ENCODE measurements at places on chromosomes 4 and X.

DNA sequence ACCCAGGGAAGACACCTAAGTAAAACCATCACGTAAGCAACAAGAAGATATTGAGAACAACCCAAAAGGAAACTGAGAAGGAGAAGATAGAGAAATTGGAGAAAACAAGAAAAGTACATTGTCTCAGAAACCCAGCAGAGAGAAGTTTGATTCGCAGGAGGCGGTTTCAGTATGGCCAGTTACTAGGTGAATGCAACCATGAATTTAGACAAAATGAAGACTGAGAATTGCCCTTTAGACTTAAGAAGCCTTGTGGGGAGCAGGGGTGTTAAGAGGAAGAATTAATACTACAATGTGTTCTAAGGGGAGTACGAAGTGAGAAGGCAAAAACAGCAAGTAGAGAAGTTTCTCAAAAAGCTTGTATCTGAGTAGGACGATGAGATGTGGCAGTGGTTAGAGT lies 229.3 kb upstream of the NEIL3 start:
- DNase-seq: no peak

GRCh38 chrX:9622128-9622527 lies 143.5 kb downstream of the GPR143 start:
- DNase-seq: peak; percentile 15

DNA sequence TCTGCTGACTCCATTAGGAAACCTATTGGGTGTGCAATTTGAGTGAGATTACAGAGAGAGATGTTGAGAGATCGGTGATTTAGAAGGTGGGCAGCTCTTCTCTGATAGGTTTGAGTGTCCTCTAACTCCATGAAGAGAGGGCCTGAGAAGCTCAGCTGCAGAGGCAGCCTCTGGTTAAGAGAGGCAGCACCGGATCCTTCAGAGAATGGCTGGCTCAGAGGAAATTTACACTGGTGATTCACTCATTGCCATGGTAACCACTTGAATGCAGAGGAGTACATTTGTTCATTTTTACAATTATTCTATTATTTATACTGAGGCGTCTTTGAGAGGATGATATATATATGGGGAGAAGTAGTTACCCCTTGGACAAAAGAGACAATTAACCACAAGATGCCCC lies 171.7 kb downstream of the PDGFRA start:
- no peak for DNase-seq

- no peak for DNase-seq
These were observed 15.0 kb upstream of the STS start for GRCh38 chrX:7132335-7133049.

- no peak for DNase-seq
These were observed 104.4 kb downstream of the GPC3 start for GRCh38 chrX:133881007-133881406.

GRCh38 chr4:59400334-59400733 lies 1799.8 kb upstream of the ADGRL3 start:
- no peak for DNase-seq

GRCh38 chrX:45479835-45480422 lies 279.3 kb upstream of the DIPK2B start:
- no peak for DNase-seq

DNA sequence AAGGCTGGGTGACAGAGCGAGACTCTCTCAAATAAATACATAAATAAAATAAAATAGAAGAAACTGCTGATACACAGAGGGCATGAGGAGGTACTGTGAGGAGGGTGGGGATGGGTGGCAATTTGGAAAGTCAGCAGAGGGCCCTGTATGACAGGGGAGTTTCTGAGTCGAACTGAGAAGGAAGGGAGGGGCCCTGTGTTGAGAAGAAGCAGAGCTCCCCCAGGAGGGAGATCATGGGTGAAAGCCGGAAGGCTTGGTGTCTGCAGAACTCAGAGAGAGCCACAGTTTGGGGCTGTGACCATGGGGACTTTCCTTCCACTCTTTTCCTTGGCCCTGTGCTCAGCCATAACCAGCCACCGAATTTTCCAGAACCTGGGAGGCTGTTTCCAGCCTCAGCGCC lies 24.8 kb upstream of the AFAP1 start:
- DNase-seq: peak; percentile 37

DNA sequence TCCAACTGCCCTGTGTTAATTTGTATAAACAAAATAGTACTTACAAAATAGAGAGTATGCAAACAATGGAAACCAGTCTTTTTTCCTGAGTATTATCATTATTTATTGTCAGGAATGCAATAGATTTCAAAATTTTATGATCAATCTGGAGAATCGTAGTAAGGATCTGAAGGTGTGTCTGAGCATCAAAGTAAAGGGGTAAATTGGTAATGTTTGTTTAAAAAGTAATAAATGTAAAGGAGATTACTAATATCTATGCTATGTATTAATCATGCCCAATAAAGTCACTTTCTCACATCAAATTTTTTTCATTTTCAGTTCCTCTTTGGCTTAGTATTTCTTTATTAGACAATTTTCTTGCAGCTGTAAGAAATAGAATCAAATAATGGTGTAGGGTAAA lies 1507.1 kb upstream of the PCDH7 start:
- DNase-seq: no peak

- no peak for DNase-seq
These were observed 11.7 kb downstream of the TRIM2 start for GRCh38 chr4:153215921-153216320.

- DNase-seq: no peak
These were observed 66.9 kb upstream of the CAPN6 start for GRCh38 chrX:111337067-111337637.

- DNase-seq: no peak
These were observed 430.6 kb downstream of the DTHD1 start for GRCh38 chr4:36712013-36712412.

DNA sequence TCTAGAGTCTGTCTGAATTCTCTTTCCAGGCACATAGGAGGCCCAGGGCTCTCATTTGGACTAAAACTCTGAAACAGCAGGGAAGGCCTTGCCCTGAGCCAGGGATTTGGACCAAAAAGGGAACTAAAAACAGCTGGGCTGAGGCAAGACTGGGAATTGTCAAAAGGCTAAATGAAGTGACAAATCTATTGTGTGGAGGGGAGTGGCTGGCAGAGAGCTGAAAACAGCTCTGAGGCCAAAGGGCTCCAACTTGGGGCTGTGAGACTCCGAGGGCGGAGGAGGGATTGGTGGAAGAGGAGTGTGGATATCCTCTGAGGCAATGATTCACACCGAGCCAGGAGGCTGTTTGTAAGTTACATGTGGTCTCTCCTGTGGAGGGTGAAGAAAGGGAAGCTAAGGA lies 63.2 kb downstream of the PHEX start:
- DNase-seq: no peak

DNA sequence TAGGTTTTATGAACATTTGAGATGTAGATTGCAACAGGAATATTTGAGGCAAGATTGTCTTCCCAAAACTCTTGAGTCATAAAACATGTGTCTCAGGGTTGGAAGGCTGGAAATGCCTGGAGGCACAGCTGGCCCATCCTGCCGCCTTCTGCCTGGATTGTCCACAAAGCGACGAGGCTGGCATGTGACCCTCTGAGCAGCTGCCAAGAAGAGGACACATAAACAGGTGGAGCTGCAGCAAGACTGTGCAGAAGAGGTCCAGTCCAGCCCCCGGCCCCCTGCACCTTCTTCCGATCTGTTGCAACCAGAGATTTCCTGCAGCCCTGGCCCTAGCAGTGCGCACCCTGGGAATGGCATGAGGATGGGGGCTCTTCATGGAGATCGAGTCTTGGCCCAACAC lies 101.9 kb upstream of the BCOR start:
- DNase-seq: no peak

- DNase-seq: no peak
These were observed 68.0 kb upstream of the ATXN3L start for GRCh38 chrX:13387666-13388494.

DNA sequence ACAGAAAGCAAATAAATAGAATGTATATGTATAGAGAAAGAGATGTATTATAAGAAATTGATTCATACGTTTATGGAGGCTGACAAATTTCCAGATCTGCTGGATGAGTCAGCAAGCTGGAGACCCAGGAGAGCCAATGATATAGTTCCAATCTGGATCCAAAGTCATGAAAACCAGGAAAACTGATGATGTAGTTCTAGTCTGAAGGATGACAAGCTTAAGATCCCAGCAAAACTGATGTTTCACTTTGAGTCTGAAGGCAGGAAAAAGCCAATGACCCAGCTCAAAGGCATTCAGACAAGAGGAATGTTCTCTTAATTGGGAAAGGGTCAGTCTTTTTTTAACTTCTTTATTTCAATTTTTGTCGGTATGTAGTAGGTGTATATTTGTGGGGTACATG lies 102.6 kb downstream of the LHFPL1 start:
- DNase-seq: no peak

- no peak for DNase-seq
These were observed 3.0 kb downstream of the PDLIM3 start for GRCh38 chr4:185532293-185532692.

DNA sequence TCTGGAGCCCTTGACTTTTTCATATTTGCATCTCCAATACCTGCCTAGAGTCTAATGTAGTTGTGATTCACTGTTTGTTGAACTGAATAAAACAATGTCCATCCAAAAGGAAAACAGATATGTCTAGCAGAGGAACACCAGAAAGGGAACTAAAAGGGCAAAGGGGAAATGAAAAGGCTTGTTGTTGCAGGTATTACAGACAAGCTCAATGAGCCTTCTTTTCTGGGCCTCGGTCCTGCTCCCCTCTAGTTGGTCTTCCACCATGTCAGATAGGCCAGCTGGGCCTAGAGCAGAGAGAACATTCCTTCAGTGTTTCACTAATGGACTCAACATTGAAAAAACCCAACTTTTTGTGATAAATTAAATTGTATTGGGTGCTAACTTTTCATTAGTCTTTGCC lies 55.4 kb downstream of the ZFX start:
- no peak for DNase-seq

GRCh38 chr4:181162676-181163075 lies 1080.5 kb upstream of the TENM3 start:
- no peak for DNase-seq

- no peak for DNase-seq
These were observed 43.8 kb downstream of the WWC2 start for GRCh38 chr4:183142571-183143550.

DNA sequence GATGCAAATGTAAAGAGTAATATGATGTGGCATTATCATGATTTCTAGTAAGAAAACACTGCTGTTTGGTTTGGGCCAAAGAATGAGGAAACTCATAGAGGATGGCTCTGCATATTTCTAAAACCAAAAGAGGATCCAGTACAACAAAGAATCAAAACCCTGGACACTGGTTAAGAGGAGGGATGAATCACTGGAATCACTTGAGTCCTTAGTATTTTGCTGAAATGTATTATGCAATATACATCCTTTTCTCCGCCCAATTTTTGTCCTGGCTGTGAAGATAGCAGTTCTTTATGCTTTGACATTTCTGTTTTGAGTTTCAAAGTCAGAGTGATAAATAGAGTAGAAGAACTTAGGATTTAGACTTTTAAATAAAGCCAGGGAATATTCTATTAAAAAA lies 345.9 kb downstream of the PACRGL start:
- DNase-seq: no peak

GRCh38 chr4:108352664-108353308 lies 184.1 kb upstream of the LEF1 start:
- DNase-seq: no peak

DNA sequence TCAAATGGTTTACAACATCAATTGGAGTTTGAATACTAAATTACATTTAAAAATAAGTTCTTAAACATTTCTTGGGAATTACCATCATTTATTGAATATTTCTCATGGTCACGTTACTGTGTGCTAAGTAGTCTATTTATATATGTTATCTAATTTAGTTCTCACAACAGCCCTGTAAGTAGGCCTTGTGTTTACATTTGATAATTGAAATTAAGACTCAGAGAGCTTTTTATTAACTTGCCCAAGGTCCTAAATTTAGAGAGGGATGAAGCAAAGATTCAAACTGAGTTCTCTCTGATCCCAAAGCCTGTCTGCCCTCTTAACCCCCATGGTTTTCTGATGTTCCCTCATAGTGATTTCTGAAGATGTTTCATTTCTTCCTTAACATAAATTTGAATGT lies 103.7 kb downstream of the CEP135 start:
- no peak for DNase-seq

DNA sequence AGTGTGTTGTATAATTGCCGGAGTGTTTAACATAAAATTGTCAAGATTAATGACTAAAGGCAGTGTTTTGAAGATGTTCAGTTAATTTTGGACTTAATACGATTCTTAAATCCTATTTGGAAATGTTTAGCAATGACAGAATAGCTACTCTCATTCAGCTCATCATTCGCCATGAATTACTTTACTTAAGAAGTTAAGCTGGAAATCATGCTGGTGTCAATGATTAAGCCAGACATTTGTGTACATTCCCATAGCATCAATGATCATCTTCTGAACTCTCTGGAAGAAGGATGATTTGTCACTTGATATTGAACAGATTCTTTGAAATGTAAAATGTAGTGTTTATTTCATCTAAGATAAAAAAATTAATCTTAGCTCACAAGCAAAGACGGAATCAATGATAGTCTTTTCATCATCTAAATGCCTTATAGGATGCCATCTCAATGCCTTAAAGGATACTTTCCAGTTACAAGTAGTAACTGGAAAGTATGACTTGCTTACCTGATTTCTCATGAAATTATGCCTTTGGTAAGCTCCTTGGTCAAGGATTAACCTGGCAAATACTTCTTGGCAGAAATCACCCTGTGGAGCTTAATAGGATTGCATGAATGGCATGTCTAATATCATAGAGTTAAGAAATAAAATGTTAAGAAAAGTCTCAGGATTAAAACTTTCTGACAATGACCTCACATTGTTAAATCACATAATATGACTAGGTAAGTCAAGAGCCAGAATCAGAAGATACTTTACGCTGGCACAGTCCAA lies 515.5 kb upstream of the AGA start:
- no peak for DNase-seq

GRCh38 chrX:50442426-50443116 lies 28.1 kb downstream of the DGKK start:
- no peak for DNase-seq

DNA sequence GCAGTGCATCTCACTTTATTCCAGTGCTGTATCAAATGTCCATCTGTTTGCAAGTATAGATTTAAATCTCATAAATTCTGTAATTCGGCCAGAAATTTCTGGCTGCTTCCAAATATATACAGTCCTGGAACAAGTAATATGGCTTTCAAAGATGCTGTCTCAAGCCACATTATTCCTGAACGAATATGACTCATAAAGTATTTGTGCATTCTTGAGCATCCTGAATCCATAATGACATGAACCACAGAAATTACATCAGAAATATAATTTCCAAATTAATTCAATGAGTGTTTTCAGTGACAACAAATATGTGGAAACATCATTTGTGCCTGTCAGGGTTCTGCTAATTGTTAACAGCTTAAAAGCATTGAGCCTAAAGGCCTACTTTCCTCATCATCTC lies 140.9 kb upstream of the HPGD start:
- no peak for DNase-seq

- no peak for DNase-seq
These were observed 16.3 kb upstream of the ZNF827 start for GRCh38 chr4:145954924-145955339.
